ENCODE measurements at places on chromosomes 12 and 14.

DNA sequence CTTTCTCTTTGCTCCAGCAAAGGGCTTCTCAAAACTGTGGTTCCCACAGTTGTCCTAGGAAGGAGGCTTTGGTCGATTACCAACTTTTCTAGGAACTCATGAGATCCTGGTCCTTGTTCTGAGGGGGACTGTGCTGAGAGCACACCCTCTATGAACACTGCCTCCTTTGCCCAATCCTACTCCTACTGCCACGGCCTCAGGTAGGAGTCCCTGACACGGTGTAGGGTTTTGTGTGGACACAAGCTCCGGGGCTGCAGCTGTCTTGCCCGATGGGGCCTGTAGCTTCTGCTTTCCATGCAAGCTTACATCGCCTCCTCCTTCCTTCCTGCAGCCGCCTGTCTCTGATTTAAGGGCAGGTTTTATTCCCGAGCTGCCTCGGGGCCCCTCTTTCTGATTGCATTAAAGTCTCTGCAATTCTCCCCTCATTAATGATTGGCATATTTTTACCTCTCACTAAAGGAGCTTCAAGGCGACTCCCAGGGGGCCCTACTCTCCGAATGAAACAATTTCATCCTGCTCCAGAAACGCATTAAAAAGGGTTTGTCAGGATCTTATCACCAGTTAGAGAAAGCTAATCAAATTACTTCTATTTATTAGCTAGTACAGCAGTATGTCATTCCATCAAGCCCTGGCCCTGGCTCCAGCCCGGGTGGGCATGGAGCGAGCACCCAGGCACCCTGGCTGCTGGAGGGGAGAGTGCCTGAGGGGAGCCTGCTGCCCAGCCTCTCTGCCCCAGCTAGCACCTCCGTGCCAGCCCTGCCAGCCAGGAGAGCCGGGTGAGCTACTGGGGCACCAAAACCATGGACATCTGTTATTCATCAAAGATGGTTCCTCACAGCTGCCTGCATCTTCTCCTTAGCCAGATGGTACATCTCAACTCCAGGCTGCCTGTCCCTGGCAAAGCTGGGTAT, 38.0 kb upstream of the ESRRB start:
- no peak for DNase-seq

DNA sequence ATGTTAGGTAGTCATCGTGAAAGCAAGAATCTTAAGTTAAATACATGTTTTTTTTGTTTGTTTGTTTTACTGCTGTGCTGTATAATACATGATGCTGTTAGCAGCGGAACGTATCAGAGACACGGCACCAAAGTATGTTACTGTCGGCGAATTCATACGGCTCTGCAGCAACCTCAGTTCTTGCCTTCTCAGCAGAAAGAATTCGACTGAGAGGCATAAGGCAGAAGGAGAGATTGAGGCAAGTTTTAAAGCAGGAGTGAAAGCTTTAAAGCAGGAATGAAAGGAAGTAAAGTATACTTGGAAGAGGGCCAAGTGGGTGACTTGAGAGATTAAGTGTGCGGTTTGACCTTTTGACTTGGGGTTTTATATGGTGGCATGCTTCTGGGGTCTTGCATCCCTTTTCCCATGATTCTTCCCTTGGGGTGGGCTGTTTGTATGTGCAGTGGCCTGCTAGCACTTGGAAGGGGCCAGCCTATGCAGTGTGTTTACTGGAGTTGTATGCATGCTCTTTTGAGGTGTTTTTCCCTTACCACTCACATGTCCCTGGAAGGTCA, 23.7 kb downstream of the LEMD3 start:
- DNase-seq = peak; percentile 57

- no peak for DNase-seq
Observed at GRCh38 chr14:72292689-72293024, 360.4 kb downstream of the RGS6 start.

GRCh38 chr12:94170690-94171594, 22.6 kb downstream of the PLXNC1 start:
- DNase-seq = no peak

- no peak for DNase-seq
Observed at GRCh38 chr12:53667080-53667479, 8.8 kb downstream of the ATP5MC2 start.

DNA sequence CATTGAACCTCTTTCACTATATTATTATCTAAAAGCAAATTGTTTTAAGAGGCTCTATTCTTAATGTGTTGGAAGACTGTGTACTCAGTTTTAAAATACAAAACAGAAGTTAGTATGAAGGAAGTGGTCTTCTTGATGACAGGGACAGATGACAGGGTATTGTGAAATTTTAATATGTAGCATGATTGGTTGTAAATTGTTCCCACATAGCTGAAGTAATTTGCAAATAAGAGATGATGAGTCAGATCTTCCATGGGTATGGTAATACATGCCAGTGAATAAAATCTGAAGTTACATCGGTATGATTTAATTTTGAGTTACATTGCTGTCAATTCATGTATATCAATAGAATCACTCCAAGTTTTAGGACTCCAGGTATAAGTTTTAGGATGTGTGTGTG, 454.8 kb downstream of the AEBP2 start:
- peak; percentile 39 for DNase-seq

DNA sequence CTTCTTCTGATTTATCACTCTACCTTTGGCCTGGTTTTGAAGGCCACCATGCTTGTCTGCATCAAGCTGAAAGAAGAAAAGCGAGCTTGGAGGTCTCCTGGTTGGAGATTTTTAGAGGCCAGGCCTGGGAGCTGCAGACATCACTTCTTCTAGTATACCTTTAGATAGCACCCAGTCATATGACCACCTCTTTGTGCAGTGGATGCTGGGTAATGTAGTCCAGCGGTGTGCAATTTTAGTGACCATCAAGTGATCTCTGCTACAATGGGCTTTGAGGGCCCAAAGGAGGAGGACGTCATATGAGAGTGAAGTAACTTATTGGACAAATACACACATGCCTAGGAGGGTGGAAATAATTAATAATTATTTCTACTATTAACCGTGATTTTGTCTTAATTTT, 15.2 kb upstream of the WNT5B start:
- DNase-seq = peak; percentile 17

DNA sequence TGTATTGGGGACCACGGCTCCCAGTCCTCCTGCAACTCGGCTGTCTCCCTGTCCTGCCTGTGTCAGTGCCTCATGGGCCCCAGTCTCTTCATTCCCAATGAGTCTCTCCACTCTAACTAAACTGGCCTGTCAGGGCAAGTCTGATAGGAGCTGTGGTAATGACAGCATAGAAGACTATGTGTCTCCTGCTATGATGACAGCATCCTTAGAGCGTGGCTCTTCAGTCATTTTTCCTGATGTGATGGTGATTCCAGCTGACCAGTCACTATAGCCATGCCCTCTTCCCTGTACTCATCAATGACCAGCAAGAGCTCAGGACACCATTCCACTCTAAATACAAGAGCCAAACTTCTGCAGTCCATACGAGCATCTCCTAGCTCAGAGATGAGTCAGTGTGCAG, 339.8 kb downstream of the PCNX1 start:
- DNase-seq = no peak

GRCh38 chr12:42741091-42741490, 151.5 kb upstream of the PRICKLE1 start:
- DNase-seq = no peak

DNA sequence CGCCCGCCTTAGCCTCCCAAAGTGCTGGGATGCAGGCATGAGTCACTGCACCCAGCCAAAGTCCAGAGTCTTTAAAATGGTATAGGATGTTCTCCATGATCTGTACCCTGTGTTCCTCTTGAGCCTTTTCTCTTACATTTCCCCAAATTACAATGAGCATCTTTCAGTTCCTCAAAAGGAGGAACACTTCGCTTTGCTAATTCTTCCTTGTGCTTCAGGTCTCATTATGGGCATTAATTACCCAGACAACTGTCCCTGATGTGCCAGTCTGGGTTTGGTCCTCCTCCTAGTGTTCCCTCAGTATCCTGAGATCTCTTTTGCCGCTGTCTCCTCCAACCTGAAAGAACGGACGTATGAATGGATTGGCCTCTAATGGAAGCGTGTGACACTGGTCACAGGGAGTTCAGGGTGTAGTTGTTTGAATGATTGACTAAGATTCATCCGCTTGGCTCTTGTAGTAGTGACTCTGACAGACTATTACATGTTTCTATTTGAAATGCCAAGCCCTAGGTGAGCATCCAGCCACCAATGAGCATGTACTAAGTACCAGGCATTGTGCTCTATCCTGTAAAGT, 8.2 kb downstream of the PRKCH start:
- DNase-seq = no peak

DNA sequence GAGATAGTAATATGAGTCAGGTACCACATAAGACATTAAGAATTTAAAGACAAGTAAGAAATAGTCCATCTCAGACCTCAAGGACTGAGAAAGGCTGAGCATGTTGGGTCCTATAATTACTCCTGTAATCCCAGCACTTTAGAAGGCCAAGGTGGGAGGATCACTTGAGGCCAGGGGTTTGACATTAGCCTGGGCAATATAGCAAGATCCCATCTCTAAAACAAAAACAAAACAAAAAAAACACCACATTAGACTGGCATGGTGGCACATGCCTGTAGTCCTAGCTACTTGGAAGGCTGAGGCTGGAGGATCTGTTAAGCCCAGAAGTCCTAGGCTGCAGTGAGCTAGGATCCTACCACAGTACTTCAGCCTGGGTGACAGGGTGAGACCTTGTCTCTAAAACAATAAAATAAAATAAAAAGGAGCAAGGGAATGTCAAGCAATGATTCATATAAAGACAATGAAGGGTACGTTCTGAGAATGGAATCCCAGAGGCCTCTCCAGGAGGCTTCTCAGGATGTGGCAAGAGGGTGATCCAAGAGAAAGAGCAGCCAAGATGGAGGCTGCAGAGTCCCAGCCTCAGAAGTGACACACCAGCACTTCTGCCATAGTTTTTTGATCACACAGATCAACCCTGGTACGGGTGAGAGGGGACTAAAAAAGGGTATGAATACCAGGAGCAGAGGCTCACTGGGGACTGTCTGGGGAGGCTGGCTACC, 206.4 kb downstream of the CRADD start:
- no peak for DNase-seq

GRCh38 chr14:99681832-99682148, 2.3 kb upstream of the CYP46A1 start:
- no peak for DNase-seq

- no peak for DNase-seq
Observed at GRCh38 chr12:12683725-12684124, 12.3 kb downstream of the GPR19 start.

DNA sequence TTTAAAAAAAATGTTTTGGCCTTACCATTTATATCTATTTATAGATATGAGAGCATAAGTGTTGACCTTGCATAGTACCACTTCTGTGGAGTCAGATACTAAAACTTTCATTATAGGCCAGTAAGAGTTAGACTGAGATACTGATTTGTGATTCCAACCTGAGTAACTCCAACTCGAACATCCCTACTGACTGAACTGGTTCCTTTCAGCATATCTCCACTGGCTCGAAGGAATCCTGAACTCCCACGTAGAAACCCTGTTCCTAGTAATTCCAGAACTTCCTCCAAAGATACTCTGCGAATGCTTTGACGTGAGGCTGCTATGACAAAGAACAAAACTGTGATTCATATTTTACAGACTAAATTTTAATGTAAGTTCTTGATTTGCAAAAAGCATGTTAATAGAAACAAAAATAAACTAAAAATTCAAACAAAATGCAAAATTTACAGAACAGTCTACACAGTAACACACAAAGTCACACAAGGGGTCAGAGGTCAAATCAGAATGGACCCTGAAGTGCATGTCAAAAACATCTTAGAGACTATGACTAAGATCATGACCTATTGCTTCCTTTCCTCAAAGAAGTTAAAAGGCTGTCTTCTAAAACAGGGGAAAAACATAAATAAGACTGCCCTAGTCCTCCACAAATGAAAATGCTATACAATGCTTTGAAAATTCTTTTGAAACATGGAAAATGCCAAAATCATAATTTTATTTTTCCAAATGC, 31.5 kb downstream of the HEATR5A start:
- no peak for DNase-seq

DNA sequence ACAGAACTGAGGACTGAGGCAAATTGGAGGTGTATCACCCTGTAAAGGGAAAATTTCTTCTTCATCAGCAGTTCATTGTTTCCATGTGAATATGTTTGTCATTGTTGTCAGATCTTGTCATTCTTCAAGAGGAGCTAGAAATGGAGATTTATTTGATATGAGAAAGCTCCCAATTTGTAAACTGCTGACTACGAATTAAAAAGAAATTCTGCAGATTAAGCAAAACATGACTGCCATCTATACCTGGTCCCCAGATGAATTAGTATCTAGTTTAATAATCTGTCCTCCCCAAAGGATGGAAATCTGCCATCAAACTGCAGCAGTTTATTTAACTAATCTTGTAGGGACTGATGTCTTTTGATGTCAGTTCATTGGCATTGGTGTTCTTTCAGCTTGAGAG, 162.8 kb downstream of the TRHDE start:
- no peak for DNase-seq

- no peak for DNase-seq
Observed at GRCh38 chr14:54975856-54976255, 51.0 kb downstream of the WDHD1 start.

- no peak for DNase-seq
Observed at GRCh38 chr12:111992464-111992863, 20.5 kb downstream of the TMEM116 start.

GRCh38 chr14:24944800-24945199, 105.1 kb downstream of the STXBP6 start:
- no peak for DNase-seq

DNA sequence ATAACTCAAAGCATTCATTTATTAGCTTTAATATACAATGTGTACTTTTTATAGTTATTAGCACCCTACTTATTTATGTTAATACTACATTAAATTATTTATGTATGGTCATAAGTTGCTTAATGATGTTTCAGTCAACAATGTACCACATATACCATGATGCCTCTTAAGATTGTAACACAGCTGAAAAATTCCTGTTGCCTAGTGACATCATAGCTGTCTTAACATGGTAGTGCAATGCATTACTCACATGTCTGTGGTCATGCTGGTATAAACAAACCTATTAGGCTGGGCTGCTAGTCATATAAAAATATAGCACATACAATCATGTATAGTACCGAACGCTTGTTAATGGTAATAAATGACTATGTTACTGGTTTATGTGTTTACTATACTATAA, 120.4 kb downstream of the ANO6 start:
- DNase-seq = peak; percentile 47

DNA sequence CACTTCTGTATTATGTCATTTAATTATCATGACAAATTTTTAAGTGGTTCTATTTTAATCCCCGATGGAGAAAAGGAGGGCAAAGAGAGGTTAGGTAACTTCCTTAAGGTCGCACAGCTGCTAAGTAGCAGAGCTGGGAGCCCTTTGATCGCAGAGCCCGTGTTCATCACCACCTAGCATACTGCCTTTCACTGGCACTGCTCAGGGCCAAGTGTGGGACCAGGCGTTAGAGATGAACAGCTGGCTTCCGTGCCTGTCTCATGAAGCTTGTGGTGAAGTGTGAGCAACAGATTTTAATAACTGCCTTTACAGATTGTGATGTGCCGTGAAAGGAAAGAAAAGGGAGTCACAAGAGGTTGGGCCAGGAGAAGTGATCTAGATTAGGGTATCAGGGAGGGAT, 273.6 kb downstream of the AKAP6 start:
- DNase-seq = no peak
